Cortex of kidney (tissue), 1 donor: ENCODE measurements at places on chromosomes 7 and 10.

DNA sequence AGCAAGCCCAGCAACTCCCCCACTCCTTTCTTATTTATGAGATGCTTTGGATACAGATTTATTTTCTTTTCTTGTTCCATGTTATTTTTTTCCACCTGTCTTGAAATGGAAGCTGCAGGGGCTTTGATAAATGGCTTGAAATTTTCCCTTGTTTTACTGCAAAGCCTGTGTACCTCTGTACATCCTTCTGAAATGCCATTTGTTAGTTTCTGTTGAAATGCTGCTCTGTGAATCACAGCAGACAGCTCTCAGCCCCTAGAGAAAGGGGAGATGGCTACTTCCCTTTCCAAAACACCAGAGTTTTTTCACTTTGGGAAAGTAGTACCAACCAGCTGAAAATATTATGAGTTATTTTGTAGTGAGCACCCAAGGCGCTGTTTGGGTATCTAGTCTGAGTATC lies 304.2 kb downstream of the ELMO1 start:
- DNase-seq: no peak

GRCh38 chr10:58743466-58744115 lies 230.9 kb downstream of the BICC1 start:
- no peak for DNase-seq

DNA sequence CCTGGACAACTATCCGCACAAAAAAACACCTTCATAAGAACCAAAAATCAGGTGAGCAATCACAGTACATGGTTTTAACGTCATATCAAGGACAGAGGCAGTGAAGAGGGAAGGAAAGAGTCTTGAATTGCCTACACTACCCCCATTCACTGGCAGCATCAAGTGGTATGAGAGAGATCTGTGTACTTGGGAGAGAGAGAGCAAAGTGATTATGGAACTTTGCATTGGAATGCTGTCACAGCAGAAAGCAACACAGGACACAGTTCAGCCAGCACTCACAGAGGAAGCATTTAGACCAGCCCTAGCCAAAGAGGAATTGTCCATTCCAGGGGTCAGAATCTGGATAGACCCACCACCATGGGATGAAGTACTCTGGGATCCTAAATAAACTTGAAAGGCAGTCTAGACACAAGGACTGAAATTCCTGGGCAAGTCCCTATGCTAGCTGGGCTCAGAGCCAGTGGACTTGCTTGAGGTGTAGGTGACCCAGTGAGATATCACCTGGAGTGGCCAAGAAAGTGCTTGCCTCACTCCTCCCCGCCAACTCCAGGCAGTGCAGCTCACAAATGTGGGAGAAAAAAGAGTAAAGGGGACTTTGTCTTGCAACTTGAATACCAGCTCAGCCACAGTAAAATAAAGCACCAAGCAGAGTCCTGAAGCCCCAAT lies 30.5 kb upstream of the SFTPD start:
- no peak for DNase-seq

- no peak for DNase-seq
Observed at GRCh38 chr10:130393342-130393741, 257.2 kb downstream of the GLRX3 start.

- no peak for DNase-seq
Observed at GRCh38 chr10:71805776-71806703, 32.7 kb upstream of the VSIR start.

DNA sequence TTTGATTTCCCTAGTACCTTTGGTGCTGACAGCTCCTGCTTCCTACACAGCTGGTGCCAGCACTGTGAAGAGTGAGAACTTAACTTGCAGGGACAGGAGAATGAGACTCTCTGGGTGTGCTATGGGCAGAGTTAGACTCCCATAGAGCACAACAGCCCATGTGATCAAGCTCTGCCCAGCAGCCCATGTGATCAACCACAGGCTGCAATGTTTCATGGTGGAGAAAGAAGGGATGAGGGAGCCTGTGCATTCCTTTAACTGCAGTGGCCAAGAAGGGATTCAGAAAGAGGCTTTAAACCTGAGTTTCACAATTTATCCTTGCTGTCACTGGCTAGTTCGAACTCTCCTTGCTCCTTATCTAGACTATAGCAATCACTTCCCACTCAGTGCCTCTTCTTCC lies 10.0 kb upstream of the MEST start:
- DNase-seq: no peak

DNA sequence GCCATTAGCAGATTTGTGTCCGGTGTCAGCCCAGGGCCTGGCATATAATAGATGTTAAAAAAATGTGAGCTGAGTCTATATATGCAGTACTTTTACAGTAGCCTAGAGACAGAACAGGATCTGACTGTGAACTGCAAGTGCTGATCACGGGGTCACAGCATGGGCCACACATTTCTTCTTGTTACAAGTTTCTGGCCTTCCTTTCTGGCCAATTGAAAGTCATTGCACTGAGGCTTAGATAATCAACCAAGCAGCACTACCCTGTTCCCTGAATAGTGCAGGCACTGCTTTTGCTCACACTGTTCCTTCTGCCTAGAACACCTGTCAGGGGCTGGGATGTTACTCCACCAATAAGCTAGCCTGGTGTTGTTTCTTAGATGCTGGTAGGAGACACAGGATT lies 5.4 kb upstream of the MARVELD1 start:
- no peak for DNase-seq

DNA sequence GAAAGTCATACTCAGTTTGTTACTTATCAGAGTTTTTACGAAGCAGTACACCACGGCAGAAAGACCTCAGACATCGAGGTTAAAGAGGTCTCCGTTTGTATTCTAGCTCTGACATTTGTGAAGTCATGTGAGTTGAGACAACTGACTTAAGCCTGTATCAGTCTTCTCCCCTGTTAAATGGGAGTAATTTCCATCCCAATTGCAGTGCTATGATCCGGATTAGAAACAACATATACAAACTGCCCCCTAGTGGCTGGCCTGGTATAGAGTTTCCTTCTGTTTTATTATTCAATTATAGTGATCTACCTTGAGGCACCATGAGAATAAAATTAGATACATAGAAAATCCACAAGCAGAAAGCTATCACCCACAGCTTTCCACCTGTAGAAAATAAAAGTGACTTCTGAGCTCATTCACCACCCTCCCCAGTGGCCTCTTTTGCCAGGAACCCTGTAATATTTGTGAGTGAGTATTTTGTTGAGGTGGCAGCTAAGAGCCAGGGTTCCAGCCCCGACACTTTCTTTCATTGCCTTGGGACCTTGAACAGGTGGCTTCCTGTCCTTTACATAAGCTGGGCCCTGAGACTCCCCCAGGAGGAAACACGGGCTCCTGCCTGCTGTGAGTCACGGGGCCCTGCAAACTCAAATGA lies 607.2 kb upstream of the MGMT start:
- no peak for DNase-seq

- no peak for DNase-seq
Observed at GRCh38 chr10:57507788-57508187, 759.9 kb downstream of the IPMK start.

GRCh38 chr7:85489498-85489897 lies 302.6 kb upstream of the SEMA3D start:
- no peak for DNase-seq

GRCh38 chr7:33744293-33745075 lies 160.9 kb upstream of the BMPER start:
- no peak for DNase-seq

GRCh38 chr7:30470771-30471170 lies 7.8 kb downstream of the NOD1 start:
- no peak for DNase-seq

GRCh38 chr7:139711991-139712743 lies 65.6 kb downstream of the HIPK2 start:
- DNase-seq: no peak

DNA sequence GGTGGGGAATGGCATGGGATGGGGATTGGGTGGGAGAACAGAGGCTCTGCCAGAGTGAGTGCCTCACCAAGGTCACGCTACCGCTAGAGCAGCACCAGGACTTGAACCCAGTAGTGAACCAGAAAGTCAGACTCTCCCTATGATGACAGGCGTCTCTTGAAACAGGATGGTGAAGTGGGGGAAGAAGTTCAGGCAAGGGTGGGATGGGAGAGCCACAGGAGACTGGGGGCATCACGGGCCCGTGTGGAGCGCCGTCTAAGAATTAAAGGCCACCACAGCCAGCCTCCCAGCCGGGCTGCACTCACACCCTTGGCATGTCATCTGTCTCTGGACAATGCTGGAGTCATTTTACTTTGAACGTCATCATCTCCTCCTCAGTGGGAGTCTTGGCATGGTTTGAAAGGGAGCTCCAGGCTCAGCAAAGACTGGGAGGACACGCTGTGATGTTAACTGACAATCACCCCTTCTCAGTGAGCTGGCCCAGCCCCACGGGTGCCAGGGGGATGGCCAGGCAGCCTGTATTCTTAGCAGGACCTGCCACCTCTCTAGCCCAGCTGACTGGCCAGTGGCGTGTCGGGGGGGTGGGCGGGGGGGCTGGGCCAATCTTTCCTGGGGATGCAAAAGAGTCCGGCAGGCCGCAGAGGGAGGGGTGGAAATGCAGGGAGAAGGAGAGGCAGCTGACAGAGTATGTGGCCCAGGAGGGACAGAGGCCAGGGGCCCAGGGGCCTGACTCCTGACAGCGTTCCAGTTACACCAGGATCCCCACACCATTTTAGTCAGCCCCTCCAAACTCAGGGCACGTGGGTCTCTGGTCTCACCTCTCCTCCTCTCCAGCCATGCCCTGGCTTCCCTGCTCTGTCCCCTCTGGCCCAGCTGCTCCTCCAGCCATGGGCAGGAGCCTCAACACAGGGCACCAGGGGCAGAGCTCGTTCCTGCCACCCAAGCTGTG lies 96.2 kb downstream of the VOPP1 start:
- DNase-seq: no peak

DNA sequence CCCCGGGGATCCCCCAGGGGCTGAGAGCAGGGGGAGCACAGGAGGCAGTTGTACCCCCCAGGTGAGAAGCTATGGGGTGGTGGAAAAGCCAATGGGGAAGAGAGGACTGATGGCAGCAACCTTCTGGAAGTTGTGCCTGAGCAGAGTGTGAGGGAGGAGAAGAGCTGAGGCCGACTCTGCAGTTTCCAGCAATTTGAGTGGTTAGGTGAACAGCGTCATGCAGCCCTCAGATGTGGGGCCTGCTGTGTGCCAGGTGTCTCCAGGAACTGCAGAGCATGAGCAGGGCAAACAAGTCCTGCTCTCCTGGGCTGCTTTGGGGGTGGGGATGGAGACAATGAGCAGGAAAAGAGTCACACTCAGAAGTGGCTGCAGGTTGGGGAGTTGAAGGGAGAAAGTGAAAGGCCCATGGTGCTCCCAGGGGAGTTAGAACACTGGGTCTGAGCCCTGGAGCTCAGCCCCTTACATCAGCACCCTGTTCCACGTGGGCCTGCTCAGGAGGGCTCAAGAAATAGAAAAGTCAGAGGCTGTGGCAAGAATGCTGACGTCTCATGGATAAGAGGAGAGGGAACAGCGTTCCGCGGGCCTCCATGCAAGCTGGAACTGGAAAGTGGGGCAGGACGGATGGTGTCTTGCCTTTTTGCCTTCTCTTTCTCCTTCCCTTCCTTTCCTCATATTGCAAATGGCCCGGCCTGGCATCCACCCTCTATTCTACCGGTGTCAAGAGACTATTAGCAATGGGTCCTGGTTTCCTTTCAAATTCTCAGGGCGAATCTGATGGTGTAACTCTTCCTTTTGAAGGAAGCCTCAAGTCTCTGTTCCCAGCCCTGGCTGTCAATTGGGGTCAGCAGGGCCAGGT lies 4.0 kb upstream of the AFAP1L2 start:
- no peak for DNase-seq

- DNase-seq: no peak
Observed at GRCh38 chr10:25999295-25999981, 65.4 kb downstream of the MYO3A start.

DNA sequence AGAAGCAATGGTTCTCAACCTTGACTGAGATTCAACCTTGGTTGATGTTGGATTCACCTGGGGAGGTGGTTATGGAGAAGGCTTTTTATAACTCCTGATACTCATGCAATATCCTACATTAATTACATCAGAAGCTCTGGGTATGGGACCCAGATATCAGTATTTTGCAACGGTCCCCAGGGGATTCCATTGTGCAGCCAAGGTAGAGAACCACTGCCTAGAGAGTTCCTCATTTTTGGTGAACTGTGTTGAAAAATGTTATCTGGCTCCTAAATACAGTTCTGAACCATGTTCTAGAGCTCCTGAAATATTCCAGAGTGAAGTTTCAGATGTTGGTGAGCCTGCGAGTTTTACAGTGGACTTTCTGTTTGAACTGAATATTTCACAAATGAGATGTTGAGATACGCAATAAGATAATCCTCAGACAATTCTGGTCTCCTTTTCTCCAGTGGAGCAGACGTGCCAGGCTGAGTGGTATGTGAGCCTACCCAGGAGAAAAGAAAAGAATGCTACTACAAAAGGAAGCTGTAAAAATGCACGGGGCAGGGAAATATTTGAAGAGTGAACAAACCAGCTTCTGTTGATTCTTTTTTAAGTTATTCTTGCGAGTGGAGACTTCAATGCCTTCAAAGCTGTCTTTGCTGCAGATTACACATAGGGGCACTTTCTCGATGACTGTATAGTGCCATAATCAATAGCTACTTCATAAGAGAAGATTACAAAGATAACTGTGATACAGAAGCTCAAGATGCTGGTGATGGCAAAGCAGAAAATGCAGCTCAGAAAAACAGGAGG lies 13.6 kb upstream of the C10orf120 start:
- no peak for DNase-seq

- DNase-seq: no peak
Observed at GRCh38 chr10:102342958-102343357, 52.5 kb upstream of the NFKB2 start.

DNA sequence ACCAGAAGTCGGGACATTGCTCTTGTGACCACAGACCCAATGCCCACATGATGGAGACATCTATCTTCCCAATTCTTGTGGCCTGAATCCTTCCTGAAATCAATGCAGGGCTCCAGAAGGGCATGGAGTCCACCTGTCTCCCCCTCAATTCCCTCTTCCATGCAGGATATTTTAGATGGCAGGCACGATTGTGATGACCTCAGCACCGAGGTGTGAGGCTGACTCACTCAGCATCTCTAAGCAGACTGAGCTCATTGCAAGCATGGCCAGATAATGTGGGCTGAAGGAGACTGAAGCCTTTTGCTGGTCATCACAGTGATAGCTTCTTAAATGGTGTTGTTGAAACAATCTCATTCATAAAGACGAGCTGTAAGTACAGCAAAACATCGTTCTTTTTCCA lies 374.9 kb upstream of the PODXL start:
- DNase-seq: no peak

- DNase-seq: no peak
Observed at GRCh38 chr7:76514926-76515771, 4.8 kb downstream of the UPK3B start.

GRCh38 chr10:11195623-11196022 lies 178.0 kb downstream of the CELF2 start:
- no peak for DNase-seq

DNA sequence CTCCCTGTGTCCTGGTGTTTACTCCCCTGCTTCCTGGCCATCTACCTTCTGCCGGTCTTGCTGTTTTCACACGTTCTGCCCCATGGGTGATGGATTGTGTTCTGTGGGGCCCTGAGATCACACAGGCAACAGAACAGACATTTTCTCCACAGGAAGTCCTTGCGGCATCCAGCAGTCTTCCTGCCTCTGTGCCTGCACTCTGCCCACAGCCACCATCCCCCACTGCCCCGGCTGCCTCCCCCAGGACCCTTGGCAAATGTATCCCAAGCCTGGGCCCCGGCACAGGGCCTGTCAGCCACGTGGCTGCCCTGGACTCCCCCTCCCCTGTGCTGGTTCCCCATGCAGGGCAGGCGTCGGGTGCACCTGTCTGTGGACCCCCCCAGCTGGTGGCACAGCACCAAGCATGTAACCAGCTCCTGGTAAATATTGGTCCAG lies 184.2 kb downstream of the WDR37 start:
- no peak for DNase-seq
